ENCODE measurements at places on chromosomes 4 and X.

DNA sequence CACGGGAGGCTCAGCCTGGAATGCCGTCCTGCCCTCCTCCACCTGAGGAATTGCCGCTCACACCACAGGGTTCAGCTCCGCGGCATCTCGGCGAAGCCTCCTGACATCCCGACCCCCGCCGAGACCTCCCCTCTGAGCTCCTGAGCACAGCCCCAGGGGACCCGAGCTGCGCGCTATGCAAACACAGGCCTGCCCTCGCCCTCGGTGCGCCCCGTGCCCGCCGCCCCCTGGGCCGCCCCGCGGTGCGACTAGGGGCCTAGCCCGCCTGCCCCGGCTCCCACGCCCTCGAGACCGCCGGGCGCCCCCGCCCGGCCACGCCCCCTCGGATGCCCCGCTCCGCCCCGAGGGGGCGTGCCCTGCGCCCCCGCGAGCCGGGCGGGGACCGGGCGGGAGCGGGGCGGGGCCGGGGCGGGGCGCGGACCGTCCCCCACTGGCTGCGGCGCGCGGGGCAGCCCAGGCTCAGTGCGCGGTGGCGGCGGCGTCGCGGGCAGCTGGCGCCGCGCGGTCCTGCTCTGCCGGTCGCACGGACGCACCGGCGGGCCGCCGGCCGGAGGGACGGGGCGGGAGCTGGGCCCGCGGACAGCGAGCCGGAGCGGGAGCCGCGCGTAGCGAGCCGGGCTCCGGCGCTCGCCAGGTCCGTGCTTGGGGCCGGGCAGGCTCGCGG is at the start of gene FGFR3:
TSS of gene FGFR3 (plus strand) at position 462 of the 664 bp plus-strand sequence. CDS start 642 bp downstream, outside the sequence.
- peak; percentile 17 for DNase-seq

DNA sequence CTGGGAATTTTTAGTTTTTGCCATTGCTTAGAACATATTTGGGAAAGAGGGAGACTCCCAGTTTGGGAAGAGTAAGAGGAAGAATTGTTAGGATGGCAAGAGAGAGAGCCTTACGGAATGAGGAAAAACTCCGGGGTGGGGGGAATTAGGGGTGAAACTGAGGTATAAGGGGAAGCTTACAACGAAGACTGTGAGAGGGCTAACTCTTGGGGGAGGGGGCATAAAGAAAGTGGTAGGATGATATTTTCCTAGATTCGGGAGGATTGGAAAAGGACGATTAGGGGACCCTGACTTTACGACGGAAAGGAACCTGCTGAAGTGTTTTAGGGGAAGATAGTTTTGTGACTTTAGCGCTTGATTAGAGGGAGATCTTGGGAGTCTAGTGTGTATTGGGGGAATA is 86.2 kb upstream of the HPRT1 start:
- no peak for DNase-seq

GRCh38 chrX:106932492-106932923 is 12.3 kb downstream of the CLDN2 start:
- no peak for DNase-seq

DNA sequence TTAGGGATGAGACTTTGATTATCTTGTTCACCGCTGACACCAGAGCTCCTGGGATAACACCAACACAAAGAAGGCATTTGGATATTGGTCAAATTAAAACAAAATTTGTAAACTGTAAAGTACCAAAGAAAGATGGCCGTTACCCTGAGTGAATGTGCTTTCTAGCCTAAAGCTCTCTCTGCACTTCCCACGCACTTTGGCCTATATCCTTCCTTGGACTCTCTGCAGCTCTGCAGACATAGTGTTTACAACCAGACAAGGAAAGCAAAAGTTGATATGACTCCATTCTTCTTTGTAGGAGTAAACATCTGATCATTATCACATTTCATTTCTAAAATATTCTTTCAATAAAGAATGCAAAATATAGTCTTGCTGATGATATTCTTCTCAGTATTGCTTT is 44.8 kb upstream of the PITX2 start:
- DNase-seq: no peak

DNA sequence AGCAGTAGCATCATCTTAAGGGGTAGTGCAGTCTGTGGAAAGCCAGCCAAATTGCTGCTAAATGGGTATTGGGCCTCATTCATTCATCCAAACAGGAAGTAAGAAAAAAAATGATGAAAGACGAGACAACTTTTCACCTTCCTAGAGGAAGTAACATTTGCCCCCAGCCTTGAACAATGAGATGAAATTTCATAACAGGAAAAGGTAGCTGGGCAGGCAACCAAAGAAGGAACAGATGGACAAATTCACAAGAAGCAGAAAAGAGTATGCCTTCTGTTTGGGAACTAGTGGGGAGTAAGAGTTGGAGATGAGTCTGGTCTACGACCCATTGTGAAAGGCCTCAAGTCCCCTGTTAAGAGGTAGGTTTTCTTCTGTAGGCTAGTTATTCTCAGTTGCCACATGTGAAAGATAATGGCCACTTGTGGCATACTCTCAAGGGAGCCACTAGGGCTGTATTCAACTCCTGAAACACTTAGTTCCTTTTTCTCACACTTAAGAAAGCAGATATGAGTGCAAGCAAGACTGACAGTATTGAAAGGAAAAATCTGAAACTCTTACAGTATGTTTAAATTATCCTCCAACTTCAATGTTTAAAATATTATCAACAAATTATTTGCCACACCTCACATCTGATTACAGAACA is 190.4 kb downstream of the AR start:
- DNase-seq: no peak

DNA sequence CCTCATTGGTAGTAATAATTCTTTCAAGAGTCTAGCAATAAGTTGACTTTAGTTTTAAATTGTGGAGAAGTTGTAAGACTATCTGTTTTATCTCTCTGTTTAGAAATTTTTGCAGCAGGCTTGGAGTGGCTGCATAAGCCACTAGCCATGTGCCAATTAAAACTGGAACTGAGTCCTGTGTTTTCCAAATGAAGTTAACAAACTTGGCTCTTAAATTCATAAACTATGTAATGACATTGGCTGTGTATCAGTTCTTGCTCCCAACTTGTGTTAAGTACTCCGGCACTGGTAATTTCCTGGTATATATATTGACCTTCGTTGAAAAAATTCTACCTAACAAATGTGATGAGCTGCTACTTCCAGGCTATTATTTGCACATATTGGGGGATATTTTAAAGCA is 420.4 kb downstream of the GBA3 start:
- no peak for DNase-seq

Measured in fibroblast of skin of abdomen (primary cell).